Amniotic stem cell (primary cell): ENCODE measurements at places on chromosomes 7 and 10.
A peak's percentile ranks its signal among the peaks of the same experiment; 100 is the strongest.

GRCh38 chr7:101778026-101778580, 39.3 kb upstream of the CUX1 start:
- DNase-seq, result no peak

GRCh38 chr7:68684996-68685395, 913.3 kb upstream of the AUTS2 start:
- no peak for DNase-seq

DNA sequence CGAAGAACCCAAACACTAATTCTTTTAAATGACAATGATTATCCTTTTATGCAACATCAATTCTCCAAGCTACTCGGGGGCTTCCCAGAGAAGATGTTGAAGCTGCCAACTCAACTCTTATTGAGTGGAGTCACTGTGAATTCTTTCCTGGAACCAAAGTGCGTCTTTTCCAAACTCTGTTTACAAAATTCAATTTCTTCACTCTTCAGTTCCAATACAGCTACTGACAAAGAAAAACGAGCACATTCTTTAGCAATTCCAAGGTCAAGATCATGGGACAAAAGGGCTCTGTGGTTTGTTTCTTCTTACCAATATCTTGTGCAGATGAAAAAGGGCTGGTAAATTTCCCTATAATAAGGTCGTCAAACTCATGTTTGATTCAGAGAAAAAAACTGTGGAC, 74.2 kb downstream of the FAS start:
- DNase-seq, result no peak

- DNase-seq, result no peak
These were observed 3.2 kb downstream of the PSMG3 start for GRCh38 chr7:1566687-1567048.

DNA sequence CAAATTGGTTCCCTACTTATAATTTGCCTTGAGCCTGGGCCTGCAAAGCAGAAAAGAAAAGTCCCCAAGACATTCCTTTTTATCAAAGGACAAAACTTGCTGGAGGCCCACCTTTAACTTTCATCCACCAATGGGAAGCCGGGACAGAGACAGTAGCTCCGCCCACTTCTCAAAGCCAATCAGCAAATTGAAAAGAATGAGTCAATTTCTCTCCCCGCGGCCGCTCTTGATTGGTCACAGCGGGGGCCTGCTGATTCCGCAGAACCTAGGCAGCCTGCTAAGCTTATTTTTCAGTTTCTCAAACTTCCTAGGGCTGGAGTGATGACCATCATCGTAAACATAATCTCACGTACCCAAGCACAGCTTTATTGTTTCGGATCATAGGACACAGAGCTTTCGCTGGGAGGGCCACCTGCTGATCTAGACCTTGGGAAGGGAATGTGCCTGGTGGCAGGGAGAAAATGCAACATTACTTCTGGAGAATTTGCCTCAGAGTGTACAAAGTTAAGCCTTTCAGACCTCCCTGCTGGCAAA, at the start of gene SLC13A4:
Gene SLC13A4 (minus strand): TSS at position 51 of the 534 bp plus-strand sequence. CDS start 690 bp downstream, outside the sequence.
- DNase-seq, result no peak

- DNase-seq, result no peak
These were observed 786 bp downstream of the ATP5F1C start for GRCh38 chr10:7788639-7789286.

- DNase-seq, result no peak
These were observed 31.9 kb downstream of the LIPJ start for GRCh38 chr10:88618496-88618895.

DNA sequence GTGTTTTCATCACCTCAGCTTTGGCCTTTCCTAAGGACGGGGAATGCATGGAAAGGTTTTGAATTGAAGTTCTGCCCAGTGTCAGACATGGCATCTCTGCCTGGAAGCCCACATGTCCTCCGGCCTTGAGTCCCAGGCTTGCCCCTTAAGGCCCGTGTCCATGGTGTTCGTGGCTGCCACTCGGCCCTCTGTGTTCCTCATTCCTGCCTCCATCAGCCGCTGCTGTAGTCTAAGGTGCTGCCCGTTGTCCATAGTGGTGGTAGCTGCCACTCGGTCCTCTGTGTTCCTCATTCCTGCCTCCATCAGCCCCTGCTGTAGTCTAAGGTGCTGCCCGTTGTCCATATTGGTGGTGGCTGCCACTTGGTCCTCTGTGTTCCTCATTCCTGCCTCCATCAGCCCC, 180.7 kb upstream of the SHH start:
- DNase-seq, result no peak

DNA sequence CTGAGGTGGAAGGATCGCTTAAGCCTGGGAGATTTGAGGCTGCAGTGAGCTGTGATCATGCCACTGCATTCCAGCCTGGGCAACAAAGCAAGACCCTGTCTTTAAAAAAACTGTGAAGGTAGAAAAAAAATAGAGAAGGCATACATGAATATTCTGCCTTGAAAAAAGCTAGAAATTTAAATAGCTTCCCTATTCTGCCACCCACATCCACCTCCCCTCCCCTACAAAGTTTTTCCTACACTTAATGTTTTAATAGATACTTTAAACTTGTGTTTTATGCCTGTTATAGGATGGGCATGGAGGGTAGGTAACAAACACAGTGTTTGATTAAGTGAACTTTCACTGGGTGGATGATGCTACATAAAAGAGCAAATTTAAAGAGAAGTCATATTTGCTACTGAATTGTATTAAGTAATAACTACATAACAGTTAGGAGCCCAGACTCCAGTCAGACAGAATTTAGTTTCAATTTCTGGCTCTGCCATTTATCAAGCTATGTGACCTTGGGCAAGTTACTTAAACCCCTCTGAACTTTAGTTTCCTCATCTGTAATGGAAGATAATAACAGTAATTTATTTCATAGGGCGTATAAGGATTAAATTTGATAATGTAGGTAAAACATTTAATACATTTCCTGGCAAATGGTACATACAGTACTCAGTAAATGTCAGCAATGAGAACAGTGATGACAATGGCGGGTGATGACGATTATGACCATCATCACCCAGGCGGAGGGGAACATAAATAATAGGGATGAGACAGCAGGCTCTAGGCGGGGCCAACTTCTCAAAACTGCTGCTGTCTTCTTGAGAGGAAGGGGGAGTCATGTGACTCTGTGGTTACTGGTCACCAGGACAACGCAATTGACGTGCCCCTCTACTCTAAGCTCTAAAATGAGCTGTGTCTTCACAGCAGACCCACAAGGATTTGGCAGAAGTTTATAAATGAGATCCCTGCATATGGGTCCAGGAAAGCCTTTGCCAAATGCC, 15.8 kb downstream of the DNMBP start:
- peak; percentile 64 for DNase-seq

DNA sequence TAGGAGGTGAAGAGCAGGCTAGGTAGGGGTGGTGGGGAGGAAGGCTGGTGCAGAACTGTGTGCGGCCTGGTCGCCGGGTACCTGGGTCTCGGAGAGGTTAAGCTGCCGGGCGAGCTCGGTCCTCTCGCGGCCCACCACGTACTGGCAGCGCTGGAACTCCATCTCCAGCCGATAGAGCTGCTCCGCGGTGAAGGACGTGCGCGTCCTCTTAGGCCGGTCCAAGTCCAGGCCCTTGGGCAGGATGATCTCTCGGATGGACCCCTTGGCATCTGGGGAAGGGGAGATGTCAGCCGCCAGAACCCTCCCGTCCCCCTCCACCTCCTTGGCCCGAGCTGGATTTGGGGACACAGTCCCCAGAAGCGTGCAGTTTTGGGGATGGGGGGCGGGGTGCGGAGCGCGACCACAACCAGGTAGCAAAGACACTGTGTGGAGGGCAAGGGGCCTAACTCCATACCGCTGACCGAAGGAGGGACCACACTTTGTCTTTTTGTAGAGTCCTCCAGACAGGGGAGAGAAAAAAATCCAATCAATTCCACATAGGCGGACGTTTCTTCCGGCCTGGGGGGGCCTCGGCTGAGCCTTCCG, 1.6 kb downstream of the VAX1 start:
- no peak for DNase-seq

DNA sequence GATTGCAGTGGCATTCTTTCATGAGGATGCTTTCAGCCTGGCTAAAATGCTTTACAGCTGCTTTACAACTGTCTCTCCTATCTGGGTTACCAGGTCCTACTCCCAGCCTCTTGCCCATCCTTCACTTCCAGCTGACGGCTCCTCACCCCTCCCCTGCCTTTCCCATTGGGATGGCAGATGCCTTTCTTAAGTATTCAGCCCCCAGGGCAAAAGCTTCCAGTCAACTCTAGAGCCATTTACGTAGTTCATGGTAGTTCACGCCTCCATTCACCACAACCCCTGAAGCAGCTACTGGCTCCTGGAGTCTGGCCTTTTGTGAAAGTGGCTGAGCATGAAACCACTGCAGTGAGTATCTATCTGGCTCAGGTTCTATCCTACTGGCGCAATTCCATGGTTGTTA, 17.2 kb upstream of the BMPER start:
- DNase-seq, result no peak

DNA sequence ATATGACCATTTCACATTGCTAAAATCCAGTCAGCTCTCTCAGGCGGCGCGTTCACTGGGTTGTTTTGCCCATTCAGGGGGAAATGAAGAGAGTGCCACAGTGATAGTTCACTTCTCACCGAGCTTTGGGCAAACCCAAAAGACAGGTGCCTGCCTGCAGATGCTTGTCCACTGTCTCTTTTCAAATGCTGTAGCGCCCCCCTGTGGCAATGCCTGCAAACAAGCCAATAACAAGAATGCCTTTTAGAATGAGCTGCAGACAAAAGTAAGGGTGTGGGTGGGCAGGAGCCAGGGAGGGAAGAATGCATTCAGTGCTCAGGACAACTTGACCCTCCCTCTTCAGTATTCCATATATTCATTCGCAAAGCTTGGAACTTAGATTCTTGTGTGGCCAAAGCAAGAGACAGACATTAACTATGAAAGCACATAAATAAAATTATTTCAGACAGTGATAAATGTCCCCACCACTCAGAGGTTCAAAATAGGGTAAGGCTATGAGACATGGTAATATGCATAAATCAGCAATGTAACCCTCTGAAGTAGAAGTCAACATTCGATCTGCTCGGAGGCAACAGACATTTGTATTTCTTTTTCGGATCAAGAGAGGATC, 86.9 kb downstream of the JAZF1 start:
- no peak for DNase-seq

- no peak for DNase-seq
These were observed 1073.9 kb downstream of the NXPH1 start for GRCh38 chr7:9507290-9507689.

DNA sequence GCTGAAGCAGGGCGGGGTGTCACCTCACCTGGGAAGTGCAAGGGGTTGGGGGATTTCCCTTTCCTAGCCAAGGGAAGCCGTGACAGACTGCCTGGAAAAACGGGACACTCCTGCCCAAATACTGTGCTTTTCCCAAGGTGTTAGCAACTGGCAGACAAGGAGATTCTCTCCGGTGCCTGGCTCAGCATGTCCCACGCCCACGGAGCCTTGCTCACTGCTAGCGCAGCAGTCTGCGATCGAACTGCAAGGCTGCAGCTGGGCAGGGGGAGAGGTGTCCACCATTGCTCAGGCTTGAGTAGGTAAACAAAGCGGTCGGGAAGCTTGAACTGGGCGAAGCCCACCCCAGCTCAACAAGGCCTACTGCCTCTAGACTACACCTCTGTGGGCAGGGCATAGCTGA, 80.9 kb upstream of the DNAJB12 start:
- DNase-seq, result no peak

- no peak for DNase-seq
These were observed 290.3 kb downstream of the AHR start for GRCh38 chr7:17588730-17589129.
